ENCODE measurements at places on chromosomes 5 and 9.

DNA sequence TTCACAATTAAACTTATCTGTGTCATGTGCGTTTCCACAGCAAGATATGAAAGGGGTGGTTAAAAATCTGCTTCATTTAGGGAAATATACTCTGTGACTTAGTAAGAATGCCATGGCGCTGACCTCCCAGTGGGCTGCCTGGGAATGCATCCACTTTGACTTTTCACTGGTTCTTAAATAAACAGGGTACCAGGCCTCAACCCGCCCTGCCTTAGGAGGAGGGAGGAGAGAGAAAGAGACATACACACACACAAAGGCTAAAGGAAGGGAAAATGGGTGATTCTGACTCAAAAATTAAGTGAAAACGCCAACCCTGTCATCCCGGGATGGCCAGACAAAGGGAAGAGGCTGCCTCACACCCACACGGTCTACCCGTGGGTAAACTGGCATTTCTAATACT lies 122.1 kb downstream of the EBF1 start:
- no peak for DNase-seq

- no peak for DNase-seq
Observed at GRCh38 chr5:17256839-17257238, 39.4 kb downstream of the BASP1 start.

DNA sequence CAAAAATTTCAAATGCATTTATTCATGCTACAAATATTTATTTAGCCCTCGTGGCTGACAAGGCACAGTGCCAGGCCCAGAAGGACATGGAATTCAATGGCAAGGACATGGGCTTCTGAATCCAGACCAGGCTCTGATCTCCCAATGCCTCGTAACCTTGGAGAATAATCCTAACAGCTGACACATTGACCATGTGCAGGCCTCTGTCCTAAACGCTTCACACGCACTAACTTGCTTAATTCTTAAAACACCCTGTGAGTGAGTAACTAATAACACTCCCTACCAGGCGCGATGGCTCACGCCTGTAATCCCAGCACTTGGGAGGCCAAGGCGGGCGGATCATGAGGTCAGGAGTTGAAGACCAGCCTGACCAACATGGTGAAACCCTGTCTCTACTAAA lies 33.2 kb downstream of the MYO10 start:
- peak; percentile 90 for DNase-seq

DNA sequence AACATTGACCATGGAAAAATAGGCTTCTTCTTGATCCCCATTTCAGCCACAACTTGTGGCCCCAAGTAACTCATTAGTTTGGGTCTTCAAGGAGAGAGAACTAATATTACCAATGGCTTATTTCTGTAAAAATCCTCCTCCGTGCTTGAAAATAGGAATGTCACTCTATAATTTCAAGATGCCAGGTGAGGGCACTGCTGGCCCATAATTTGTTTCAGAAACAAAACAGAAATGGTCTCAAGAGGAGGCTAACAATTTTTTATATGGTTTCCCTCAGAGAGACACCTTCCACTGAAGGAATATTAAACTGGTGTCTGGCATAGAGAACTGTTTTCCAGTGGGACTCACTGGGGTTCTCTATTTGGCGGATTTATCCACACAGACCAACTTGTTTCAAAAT lies 437.0 kb upstream of the TRPC7 start:
- no peak for DNase-seq

- DNase-seq = no peak
Observed at GRCh38 chr5:150044329-150044681, 42.0 kb downstream of the CSF1R start.

Data from WERI-Rb-1 (cell line).